ENCODE measurements at places on chromosomes 12 and 14.

DNA sequence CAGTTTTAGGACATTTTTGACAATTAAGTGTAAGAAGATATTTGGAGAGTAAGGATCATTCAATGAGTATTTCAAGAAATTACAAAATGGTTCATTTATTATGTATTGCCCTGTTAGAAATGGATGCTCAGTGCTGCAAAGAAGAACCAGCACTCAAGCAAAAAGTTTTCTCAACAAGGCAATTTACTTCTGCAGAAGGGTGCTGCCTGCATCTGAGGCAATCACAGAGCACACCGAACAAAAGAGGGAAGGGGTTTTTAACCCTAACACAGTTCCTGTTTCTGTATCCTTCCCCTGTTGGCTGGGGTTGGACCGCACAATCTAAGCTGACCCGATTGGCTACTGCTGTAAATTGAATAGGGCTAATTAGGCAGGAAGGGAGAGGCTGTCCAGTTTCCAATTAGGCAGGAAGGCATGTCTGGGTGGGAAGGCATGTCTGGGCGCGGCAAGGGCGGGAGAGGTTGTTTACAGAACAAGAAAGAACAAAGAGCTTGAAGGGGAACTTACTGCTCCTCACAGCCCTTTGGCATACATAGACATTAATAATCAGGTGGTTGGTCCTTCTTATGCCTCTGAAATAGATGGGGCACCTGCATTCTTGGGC lies 41.4 kb downstream of the SPTSSA start:
- no peak for DNase-seq

GRCh38 chr12:56878010-56878339 lies 56.2 kb downstream of the SDR9C7 start:
- no peak for DNase-seq

DNA sequence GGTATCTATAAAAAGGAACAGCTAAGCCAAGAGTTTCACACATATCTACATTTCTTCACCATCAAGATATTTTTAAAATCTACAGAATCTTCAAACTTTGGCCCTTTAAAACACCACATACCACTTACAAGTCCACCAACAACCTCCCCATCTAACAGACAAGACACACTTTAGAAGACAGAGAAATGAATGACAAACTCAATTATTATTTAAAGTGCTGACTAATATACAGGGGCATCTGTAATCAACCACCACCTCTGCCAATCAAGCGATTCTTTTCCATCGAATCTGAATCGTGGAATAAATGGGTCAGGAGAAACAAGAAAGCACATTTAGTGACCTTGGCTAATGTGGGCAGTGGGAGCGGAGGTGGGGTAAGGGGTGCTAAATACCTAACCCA lies 7.7 kb downstream of the SETD3 start:
- DNase-seq: no peak

DNA sequence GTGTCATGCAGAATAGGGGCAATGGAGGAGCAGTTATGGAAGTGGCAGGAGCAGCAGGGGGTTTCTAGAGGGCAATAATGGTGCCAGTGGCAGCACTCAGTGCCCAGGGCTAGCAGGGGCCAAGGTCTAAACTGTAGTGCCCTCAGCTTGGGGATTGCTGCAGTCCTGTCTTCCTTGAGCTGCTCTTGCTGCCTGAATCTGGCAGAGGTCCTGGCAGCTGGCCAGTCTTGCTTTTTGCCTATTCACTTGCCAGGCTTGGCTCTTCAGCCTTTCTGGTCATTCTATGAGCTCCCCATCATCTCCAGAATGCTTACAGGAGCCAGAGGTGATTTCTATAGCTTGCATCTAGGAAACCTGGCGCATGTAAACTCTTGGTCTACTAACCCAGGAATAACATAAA lies 72.0 kb downstream of the SUDS3 start:
- DNase-seq: no peak

GRCh38 chr12:7582796-7583195 lies 79.2 kb upstream of the CD163 start:
- DNase-seq: no peak

- DNase-seq: peak; percentile 85
Observed at GRCh38 chr12:6211421-6211869, 11.2 kb downstream of the CD9 start.

DNA sequence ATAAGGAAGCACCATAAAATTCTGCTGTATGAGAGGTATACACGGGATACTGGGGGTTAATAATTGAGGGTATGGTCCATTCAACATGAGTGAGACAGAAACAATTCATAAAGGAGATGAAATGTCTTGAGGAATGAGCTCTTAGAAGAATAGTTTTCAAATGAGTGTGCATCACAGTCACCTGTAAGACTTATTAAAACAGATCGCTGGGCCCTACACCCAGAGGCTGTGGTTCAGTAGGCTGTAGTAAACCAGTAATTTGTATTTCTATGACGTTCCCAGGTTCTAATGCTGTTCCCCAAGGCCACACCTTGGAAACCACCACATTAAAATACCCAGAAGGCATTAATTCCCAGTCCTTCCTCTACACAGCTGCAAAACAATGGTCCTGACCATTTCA lies 49.6 kb downstream of the CAND1 start:
- DNase-seq: no peak

GRCh38 chr12:68854078-68854468 lies 46.1 kb downstream of the MDM2 start:
- no peak for DNase-seq

GRCh38 chr12:89783359-89784060 lies 74.9 kb upstream of the ATP2B1 start:
- no peak for DNase-seq

DNA sequence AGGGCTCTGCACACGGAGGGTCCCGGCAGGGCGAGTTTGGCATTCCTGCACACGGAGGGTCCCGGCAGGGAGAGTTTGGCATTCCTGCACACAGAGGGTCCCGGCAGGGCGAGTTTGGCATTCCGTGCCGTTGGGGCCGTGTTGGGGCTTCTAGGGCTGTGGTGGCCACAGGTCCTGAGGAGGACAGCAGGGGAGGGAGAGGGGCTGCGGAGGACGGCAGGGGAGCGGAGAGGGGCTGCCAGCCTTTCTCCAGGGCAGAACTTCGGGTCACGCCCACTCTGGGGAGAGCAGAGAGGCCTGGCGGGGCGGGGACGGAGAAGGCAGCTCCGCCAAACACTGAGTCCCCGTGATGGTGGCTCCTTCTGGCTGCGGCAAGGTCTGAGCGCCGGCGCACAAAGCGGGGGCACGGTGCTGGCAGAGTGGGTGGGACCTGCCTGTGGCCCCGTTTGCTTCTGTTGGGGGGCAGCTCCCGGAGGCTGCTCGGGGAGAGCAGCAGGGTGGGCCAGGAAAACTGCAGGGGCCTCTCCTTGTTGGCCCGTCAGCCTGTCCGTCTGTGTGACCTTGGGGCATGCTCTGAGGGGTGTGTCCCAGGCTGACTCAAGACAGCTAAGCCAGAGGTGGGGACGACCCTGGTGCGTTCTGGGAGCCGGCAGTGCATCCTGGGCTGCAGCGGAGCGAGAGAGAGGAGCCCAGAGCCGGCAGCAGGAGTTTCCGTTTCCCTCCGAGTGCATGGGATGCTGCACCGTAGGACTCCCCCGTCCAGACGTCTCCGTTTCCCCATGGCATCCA lies 60.2 kb downstream of the LRCOL1 start:
- DNase-seq: no peak

- DNase-seq: no peak
Observed at GRCh38 chr12:71270057-71270456, 112.3 kb upstream of the TSPAN8 start.

DNA sequence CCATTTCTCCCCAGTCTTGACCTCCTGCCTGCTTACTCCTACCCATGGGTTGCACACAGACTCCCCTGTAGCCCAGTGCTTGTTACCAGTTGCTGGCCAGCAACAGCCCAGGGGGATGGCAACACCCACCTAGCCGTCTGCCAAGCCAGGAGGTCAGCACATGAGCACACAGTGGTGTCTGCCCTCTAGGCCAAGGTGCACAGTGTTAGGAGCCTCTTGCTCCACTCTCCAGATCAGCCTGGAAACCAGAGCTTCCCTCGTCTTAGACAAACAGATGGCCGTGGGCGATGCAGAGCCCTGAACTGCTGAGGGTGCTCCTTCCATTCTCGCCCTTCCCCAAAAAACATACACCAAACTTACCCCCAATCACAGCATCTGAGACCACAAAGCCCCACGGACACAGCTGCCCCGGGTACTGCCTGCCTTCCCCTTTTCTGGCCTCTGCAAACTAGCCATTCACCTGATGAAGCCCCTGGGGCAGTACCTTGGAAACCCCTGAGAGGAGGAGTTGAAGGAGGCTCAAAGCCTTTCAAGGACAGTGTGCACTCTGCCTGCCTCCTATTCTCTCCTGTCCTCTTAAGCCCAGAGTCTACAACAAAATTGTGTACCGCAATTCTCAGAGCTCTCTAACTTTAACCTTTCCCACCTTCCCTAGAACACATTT lies 1.0 kb upstream of the GPD1 start:
- no peak for DNase-seq

GRCh38 chr12:52790427-52791270 lies 5.3 kb downstream of the KRT3 start:
- no peak for DNase-seq

- DNase-seq: no peak
Observed at GRCh38 chr12:10121278-10121677, 8.7 kb downstream of the CLEC7A start.

DNA sequence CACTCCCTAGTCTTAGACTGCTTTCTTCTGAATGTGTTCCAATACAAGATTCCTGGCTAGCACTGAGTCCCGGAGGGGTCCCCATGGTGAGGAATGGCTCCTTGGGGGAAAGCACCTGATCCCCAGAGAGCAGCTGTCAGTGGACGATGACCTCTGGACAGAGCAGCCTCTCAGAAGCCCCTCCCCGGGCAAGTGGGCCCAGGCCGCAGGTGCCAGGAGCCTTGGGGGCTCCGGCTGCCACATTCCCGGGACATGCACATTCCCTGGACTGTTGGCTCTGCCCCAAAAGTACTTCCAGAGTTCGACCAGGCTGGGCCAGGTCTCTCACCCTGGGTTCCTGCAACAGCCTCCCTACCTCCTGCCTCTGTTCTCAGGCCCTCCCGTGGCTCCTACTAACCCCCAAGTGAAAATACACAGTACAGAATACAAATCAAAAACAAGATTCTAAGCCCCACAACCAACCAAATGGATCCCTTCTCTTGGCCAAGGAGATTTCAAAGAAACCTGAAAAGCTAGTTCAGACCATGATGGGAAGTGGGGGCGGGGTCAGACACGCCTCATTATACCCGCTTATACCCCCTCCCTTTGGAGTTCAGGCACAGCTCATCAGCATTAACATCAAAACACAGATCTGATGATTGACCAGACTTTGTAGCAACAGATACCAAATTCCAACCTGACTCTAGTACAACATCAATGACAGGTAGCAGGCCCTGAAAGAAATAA lies 23.3 kb upstream of the BTBD6 start:
- DNase-seq: no peak

DNA sequence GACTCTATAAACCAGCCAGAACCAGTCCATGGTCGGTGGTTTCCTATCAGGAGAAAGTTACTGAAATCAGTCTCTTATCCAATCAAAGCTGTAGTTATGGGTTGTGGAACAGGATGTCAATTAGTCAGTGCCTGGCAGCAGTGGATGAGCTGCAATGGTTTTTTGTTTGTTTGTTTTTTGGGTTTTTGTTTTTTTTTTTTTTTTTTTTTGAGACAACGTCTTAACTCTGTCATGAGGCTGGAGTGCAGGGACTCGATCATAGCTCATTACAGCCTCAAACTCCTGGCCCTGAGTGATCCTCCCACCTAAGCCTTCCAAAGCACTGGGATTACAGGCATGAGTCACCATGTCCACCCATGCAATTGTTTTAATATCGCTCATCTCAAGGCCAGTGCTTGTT lies 113.3 kb upstream of the CAND1 start:
- DNase-seq: no peak

DNA sequence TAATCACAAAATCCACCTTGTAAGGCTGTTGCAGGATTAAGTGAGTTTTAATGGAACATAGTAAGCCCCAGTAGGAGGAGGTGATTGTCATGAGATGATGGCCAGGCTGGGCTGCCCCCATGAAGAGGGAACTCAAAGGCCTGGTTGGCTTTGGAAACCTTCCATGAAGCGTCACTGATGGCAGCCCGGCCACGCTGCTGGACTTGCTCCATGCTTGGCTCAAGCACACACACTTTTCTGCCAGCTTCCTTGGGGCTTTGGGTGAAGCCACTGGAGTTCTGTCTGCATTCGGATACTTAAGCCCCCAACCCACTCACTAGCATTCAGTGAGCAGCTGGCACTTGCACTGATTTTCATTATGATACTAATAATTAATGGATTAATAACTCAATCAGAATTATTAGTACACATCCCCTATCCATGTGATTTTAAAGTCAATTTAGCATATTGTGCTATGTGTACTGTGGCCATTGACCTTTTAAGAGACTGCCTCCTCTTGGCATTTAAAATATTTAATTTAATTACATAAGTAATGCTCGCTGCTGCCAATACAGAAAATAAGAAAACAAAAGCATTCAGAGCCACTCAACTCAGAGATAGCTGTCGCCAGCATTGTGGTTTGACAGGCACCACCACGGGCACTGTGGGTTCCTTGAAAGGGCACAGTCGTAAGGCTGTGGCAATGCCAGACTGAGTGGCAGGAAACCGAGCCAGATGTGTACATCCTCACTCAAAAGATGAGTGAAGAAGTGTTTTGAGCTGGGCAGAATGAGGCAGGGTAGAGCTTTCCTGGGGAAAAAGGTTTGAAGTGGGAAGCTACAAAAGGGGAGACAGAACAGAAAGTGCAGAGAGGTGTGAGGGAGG lies 15.9 kb downstream of the KRT85 start:
- no peak for DNase-seq

GRCh38 chr14:72599579-72600470 lies 294.1 kb downstream of the DPF3 start:
- DNase-seq: no peak

GRCh38 chr12:76024102-76024781 lies 7.3 kb downstream of the PHLDA1 start:
- no peak for DNase-seq

- DNase-seq: no peak
Observed at GRCh38 chr12:12079291-12079690, 8.6 kb downstream of the BCL2L14 start.

- DNase-seq: no peak
Observed at GRCh38 chr12:12534975-12535374, 27.7 kb downstream of the DUSP16 start.

- DNase-seq: no peak
Observed at GRCh38 chr14:78254911-78255461, 84.8 kb downstream of the NRXN3 start.

DNA sequence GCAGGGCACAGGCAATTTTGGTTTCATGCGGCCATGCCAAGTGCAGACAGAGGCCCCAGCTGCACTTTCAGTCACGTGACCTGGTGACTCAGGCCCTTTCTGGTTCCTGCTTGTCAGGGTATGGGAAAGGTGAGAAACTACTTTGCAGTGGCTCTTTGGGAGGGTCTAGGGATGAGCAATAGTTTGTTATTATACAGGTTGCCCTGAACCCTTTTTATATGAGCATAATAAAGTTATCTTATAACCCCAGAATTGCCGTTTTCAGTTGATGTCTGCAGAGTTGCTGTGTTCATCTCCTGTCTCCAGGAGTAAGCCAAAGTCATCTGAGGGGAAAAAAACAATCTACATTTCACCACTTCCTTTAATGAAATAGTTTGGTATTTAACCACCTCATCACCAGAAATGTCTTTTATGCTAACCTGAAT lies 30.9 kb upstream of the EMP1 start:
- DNase-seq: no peak

All from fibroblast of skin of left biceps (primary cell).